ENCODE measurements at places on chromosomes 3 and 15.
A peak's percentile ranks its signal among the peaks of the same experiment; 100 is the strongest.

DNA sequence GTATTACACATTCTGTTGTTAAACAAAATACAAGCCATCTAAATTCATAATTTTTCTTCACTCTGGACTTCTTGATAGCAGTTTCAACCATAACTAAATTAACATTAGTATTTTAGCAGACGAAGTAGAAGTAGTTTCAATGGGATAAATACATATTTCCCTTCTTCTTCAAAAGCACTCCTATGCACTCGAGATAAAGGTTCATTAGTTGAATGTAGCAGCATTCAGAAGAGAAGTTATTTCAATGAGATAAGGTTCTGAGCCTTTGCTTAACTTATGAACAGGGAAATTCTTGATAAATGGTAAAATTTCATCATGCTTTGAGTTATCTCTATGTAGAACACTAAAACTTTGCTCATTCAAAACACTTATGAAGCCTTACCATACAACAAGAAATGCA, 11.8 kb downstream of the TM4SF18 start:
- DNase-seq = no peak

- DNase-seq = no peak
These were observed 22.2 kb downstream of the CCDC39 start for GRCh38 chr3:180657094-180657493.

- DNase-seq = no peak
These were observed 32.1 kb downstream of the POMGNT2 start for GRCh38 chr3:43073836-43074220.

DNA sequence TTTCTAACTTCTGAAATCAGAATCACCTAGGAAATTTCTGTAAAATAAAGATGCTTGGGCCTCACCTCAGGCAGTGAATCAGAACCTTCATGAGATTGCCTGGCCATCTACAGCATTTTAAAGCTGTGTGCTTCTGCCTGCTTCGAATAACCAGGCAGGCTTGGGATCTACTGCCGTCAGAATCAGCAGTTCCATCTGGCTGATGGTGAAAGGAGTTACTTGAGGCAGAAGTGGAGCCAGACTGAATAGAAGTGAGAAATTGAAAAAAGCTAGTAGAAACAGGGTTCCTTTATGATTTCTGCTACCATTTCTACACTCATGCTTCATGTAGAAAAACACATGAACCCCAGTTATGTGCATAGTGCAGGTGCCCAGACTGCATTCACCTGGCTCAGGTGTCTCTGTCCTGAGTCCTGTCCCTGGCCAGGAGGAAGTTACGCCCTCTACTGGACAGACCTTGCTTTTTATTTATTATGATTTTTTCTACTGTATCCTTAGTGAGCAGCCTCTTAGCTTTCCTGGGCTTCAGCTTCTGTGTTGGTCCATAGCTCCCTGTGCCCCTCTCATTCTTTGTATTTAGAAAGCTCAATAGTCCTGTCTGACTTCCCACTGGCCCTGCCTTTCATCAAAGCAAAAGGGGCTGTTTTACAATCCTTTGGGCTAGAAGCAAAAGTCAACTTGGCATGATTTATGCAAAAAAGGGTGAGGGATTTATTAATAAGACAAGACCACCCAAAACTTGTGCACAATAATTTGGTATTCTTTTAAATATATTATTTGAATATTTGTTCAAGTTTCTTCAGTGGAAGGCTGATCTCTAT, 200.8 kb upstream of the GOLGA6L4 start:
- no peak for DNase-seq

DNA sequence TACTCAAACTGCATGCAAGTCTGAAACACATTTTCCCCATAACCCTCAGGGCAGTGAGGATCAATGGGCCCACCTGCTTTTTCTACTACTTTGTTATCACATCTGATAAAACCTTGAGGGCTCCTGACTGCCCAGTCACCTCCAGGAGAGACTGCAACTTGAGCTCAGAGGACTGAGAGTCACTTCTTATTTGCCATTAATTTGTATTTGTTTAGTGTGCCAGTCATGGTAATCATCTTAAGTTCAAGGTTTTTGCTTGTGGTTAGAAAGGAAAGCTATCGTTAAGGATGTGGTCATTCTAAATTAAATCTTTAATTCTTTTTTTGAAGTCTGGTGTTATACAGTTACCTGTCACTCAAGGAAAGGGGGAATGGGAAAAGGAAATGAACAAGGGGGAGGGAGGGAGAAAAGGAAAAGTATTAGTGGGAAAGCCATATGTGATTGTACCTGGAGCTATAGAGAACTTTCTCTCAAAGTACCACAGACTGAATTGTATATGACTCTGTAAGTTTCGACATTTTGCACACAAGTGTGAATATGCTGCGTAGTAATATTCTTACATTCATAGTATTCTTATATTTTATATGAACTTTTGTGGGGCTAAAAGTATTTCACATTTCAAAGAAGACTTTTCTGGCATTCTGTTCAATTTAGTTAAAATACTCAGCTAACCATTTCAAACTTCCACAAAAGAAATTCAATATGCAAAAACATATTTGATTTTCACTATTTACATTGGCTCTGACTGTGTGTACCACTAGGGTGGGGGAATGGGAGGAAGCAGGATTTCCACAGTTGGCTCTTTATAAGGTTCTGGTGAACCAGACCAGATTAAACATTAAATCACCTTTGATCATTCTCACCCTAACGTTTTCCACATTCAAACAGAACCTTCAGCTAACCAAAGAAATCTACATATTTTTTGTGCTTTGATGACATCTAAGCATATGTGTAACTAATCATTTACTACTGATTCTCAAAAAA, 166.5 kb upstream of the ATP11B start:
- DNase-seq = no peak

DNA sequence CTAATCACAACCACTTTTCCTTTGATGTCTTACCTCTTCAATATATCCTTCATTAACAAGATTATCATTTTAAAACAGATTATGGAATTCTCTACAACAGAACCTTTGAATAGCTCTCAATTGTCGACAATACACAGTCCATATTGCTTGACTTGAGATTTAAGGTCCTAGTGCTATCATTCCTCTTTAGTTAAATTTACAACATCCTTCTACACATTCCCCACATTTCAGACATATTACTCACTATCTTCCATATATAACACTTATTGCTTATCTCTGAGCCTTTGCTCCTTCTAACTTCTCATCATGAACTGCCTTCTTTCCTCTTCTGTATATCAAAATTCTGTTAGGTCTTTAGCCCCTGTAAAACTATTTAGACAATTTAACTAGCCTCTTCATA, 247.0 kb downstream of the STXBP5L start:
- DNase-seq = no peak

- DNase-seq = no peak
These were observed 24.0 kb upstream of the TMCC1 start for GRCh38 chr3:129917423-129918007.

DNA sequence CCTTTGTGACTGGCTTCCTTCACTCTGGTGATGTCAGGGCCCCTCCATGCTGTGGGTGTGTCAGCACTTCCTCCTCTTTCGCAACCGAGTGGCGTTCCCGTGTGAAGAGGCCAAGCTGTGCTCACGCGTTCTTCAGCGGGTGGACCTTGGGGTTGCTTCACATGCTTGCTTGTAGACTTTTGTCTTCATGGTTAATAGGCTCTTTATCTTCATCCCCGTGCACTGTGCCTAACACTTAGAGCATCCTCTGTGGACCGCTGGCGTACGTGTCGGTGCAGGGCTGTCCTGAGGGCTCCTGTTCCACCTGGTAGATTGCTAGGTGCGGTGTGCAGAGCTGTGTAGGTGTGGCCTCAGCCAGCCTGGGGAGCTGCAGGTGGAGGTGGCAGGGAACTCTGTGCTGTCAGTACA, 182.3 kb downstream of the OR4M2 start:
- DNase-seq = peak; percentile 28

GRCh38 chr15:51798281-51798680, 31.2 kb upstream of the TMOD3 start:
- no peak for DNase-seq

Measured in stimulated activated CD8-positive, alpha-beta memory T cell treated with anti-CD3 and anti-CD28 coated beads, Interleukin-2, amount 100 ng/mL, for 1 hour (primary cell).